Testis (tissue), 5 donors: ENCODE measurements at places on chromosomes 4 and X.

DNA sequence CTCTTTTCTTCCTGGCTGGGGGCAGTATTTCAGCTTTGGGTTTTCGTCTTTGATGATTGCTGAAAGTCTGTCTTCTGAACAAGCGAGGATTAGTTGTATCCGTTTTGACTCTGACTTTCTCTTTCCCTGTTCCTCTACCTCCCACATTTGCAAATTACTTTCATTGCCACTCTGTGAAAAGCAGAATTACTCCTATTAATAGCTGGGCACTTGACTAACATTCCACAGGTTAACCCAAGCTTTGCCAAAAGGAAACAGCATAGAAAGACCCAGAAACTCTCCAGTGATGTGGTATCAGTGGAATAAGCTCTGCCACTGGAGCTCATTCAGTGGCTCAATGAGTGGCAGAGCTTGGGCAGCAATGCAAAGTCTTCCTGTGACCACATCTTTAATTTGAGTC lies 238.9 kb downstream of the PALLD start:
- no peak for DNase-seq

- DNase-seq, result no peak
These were observed 45.3 kb downstream of the RPGR start for GRCh38 chrX:38282049-38282448.

- DNase-seq, result no peak
These were observed 136.5 kb downstream of the RNF150 start for GRCh38 chr4:140996766-140997165.

DNA sequence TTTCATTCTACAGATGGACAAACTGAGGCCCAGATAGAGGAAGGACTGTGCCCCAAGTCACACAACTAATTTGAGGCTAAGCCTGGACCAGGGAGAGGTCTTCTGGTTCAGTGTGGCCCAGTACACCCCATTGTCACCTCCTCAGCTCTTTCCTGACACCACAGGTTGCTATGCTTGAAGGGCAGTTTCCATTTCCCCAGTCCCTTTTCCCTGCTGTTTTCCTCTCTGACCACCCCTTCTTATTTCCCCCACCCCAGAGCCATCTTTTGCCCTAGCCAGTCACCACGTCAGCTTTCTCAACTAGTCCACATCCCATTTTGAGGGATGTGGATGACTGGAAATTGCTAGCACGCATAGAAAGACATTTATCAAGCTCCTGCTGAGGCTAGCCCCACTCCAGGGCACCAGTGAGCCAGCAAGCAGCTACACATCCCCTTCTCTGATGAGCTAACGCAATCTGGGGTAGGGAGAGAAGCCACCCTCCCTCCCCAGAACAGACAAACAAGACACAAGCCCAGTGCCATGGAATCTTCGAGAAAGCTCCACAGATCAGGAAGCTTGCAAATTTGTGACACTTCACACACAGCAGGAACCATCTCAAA lies 1.3 kb downstream of the GABRE start:
- no peak for DNase-seq

DNA sequence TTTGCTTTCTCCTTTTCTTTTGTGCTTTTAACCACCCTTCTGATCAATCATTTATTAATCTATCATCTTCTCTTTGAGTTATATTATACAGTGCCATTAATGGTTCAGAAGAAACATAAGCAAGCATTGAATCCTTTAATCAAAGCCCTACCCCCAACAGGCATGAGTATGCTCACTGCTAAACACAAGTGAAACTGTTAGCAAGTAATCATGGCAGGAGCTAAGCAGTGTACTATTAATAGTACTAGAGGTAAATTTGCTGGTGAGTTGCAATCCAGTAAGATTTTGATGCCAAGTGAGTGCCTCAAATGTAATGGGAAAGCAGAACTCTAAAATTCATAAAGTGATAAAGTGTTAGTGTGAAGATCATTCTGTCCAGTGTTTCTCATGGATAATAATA lies 57.2 kb downstream of the FNIP2 start:
- DNase-seq, result no peak

DNA sequence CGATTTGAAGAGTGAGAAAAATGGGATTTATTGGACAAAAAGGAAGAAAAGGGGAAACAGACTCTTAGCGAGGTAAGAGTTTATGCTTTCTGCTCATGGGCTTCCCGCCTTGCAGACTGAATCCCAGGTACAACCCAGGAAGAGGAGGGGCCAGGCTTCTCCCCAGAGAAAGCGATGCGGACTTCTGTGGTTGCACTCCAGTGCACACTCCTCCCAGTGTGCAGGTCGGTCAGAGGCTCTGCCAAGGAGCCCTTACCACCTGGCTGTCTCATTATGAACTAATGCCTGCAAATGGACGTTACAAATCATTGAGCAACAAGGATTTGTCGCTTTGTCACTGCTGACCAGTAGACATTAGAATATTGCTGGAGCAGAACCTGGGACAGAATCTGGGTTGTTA lies 39.9 kb upstream of the GLRA2 start:
- DNase-seq, result no peak

- DNase-seq, result no peak
These were observed 28.5 kb downstream of the NKX1-1 start for GRCh38 chr4:1377606-1378261.

GRCh38 chr4:185624259-185624589 lies 88.9 kb upstream of the PDLIM3 start:
- DNase-seq, result no peak

DNA sequence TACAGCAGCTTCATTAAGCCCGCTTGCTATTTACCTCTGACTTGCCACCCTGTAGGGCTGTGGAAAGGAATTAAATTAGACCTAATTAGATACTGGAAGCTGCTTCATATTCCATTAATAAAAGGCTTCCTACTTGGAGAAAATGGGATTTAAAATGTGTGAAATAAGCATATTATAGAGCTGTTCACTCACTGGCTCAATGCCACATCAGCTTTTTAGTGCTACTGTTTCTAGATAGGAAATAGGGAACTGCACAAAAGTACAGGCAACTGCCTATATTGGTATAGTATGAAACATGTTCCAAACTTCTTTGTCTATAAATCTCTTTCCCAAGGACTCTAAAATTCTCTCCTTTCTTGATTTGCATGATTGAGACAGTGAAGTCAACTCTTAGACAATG lies 407.9 kb upstream of the AADAT start:
- DNase-seq, result no peak

GRCh38 chrX:13389501-13389900 lies 69.6 kb upstream of the ATXN3L start:
- DNase-seq, result no peak

DNA sequence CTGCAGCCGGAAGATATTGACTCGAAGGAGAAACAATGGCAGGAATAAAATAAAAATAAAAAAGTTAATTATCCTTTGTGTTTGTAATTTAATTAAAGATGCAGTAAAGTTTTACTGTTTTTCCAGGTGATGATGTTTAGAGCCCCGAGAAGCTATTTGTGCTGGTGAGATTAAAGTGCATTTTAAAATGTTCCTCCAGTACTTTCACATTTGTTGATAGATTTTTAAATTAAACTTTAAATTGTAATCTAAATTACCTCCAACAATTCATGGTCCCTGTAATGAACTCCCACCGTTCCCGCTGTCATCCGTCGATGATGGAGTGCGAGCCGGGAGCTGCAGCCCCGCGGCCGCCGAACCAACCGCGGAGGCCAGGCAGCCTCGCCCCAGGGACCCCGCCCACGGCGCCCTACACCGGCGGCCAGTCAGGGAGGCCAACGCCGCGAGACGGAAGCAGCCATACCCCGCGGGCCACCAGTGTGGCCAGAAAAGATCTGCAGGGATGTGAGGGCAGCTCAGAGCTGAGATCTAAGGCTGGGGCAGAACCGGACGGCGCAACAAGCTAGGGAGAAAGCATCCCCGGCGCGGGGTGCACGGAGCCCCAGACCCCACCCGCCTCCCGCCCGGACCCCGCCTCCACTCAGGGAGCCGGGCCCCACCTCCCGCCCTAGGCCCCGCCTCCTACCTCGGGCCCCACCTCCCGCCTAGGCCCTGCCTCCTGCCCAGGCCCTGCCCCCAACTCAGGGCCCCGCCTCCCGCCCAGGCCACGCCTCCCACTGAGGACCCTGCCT lies 104.0 kb downstream of the FAM53A start:
- peak; percentile 92 for DNase-seq

- DNase-seq, result no peak
These were observed 188.6 kb downstream of the NSUN7 start for GRCh38 chr4:40938337-40938736.

DNA sequence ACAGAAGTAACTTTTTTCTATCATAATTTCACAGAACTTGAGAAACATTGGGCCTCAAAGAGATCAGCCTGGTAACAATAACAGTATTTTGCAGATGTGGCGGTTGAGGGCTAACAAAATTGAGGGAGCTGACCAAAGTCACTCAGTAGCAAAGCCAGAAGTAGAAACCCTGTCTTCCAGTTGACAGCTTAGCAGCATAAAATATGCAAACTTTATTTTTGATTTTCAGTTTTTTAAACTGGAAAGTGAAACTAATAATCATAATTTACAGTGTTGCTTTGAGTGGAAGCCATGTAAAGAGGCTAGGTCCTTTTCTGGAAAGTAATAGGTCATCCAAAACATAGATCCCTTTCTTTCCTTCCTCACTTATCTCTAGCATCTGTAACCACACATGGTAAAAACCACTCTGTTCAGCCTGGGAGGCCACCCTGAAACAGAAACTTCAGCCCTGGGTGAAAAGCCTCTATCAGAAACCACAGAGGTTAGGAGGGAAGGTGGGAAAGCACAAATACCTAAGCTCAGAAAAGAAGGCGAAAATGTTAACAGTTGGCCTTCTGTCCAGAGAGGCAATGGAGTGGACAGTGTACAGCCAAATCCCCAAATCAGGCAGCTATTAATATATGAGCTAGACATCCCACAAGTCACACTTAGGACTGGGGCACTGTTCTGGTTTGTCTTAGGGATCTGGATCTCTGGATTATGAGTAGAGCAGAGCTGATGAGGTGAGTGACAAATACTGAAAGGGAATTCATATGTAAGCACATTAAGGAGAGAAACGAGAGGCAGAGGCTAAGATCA lies 61.1 kb upstream of the ARSJ start:
- DNase-seq, result no peak

- DNase-seq, result no peak
These were observed 557.5 kb downstream of the PPARGC1A start for GRCh38 chr4:23332313-23332712.

DNA sequence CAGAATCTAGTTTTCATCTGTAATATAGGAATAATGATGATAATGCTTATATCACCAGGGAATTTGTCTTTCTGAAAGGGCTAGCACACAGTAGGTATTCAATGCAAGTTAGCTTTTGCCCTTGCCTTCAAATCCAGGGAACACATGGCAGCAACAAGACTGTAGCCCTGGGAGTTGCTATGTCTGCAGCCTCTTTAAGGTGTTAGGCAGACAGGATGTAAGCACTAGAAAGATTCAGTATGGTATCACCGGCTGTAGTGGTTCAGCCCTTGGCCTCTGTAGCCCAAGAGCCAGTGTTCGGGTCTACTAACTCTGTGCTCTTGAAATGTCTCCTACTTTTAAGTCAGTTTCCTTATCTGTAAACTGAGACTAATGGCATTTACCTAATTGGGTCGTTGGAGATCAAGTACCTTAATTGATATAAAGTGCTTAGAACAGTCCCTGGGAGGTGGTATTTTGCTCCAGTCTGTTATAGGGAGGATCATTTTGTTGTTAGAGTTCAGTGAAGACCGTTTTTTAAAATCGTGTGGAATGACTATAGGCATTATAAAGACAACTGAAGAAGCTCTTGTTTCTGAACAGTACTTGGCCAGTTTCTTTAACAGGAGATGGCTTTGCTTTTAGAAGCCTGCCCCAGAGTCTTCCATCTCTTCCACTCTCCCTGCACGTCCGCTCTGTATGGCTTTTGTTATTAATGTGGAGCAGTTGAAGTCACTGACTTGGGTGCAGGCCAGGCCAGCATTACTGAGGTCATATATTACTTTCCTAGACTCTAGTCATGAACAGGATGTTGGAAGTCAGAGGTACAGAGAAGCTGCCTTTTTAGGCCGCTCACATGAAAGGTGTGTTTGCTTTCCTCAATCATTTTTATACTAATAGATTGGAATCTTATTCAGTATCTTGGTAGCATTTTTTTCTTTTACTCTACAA lies 44.8 kb downstream of the GAB1 start:
- DNase-seq, result peak; percentile 88

DNA sequence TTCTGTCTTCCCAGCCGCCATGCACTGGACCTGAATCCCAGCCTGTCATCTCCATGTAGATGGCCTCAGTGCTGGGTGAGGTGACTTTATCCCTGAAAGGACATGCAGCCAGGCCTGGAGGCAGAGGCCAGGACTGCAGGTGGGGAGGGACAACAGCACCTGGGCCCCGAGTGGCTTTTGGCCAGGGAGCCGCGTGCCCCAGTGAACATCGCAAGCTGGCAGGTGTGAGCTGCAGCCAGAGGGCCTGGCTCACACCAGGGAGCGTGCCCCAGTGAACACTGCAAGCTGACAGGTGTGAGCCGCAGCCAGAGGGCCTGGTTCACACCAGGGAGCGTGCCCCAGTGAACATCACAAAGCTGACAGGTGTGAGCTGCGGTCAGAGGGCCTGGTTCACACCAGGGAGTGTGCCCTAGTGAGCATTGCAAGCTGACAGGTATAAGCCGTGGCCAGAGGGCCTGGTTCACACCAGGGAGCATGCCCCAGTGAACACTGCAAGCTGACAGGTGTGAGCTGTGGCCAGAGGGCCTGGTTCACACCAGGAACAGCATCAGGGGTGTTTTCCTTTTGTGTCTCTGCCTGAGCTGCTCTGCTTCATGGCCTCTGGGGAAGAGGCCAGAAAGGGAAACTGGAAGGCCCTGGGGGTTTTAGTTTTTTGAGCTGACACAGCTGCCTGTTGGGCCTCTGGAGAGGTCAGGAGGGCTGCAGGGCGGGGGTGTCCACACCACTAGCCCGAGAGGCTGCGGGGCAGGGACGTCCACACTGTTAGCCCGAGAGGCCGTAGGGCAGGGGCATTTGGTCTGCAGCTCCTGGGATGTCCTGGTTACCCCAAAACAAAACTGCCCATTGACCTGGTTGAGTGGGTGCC lies 22.7 kb upstream of the PSAPL1 start:
- no peak for DNase-seq

GRCh38 chr4:121408-122084 lies 2.8 kb upstream of the ZNF718 start:
- no peak for DNase-seq

- no peak for DNase-seq
These were observed 43.1 kb downstream of the MRPL1 start for GRCh38 chr4:77905651-77906263.

DNA sequence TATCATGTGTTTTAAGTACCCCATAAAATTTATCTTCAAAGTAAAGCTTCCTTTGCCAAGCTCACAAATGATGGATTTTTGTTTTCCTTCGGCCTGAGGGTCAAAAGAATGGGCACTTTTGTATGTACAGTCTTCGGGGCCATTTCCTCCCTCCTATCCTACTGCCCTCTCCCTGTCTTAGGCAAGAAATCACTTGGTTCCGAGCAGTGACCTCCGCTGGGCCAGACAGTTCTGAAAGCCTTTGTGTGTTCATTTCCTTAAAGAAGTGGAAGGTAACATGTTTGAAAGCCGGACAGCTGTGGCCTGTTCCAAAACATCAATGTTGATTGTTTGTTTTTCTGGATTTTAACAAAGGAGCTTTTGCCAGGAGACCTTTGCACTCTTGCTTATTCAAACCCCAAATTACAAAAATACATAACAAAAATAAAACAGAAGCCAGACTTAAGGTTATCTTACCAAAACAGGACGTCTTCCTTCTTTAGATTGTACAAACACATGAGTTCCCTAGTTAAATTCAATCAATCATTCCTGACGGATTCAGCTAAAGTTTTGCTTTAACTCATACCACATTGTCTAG lies 110.6 kb upstream of the LIMCH1 start:
- DNase-seq, result no peak

GRCh38 chr4:173214661-173215060 lies 46.0 kb downstream of the GALNT7 start:
- peak; percentile 36 for DNase-seq
